ENCODE measurements at places on chromosomes 12 and 14.

DNA sequence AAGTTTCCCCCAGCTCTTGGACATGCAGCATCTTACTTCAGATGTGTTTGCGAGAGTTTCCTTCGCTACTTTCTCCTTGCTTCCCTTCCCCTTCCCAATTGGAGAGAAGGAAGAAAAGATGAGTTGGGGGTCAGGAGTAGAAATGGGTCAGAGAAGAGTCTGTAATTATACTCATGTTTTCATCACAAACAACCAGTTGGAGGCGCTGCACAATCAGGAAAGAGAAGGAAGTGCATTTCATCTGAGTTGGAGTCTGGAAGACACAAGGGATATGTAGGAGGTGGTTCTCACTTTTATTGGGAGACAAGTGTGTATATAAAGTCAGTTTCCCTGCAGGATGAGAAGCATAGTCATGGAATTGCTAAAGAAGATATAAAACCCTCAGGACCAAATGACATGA lies 31.3 kb upstream of the VSX2 start:
- no peak for DNase-seq

- DNase-seq = no peak
Measured at GRCh38 chr14:28676479-28676878, 90.1 kb upstream of the FOXG1 start.

DNA sequence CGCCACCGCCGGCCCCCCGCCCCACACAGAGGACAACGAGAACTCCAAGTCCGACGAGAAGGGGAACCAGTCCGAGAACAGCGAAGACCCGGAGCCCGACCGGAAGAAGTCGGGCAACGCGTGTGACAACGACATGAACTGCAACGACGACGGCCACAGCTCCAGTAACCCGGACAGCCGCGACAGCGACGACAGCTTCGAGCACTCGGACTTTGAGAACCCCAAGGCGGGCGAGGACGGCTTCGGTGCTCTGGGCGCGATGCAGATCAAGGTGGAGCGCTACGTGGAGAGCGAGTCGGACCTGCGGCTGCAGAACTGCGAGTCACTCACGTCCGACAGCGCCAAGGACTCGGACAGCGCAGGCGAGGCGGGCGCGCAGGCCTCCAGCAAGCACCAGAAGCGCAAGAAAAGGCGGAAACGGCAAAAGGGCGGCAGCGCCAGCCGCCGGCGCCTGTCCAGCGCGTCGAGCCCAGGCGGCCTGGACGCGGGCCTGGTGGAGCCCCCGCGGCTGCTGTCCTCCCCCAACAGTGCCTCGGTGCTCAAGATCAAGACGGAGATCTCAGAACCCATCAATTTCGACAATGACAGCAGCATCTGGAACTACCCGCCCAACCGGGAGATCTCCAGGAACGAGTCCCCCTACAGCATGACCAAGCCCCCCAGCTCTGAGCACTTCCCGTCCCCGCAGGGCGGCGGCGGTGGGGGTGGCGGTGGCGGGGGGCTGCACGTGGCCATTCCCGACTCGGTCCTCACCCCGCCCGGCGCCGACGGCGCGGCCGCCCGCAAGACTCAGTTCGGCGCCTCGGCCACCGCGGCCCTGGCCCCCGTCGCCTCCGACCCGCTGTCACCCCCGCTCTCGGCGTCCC lies 150.9 kb downstream of the EGLN3 start:
- no peak for DNase-seq

DNA sequence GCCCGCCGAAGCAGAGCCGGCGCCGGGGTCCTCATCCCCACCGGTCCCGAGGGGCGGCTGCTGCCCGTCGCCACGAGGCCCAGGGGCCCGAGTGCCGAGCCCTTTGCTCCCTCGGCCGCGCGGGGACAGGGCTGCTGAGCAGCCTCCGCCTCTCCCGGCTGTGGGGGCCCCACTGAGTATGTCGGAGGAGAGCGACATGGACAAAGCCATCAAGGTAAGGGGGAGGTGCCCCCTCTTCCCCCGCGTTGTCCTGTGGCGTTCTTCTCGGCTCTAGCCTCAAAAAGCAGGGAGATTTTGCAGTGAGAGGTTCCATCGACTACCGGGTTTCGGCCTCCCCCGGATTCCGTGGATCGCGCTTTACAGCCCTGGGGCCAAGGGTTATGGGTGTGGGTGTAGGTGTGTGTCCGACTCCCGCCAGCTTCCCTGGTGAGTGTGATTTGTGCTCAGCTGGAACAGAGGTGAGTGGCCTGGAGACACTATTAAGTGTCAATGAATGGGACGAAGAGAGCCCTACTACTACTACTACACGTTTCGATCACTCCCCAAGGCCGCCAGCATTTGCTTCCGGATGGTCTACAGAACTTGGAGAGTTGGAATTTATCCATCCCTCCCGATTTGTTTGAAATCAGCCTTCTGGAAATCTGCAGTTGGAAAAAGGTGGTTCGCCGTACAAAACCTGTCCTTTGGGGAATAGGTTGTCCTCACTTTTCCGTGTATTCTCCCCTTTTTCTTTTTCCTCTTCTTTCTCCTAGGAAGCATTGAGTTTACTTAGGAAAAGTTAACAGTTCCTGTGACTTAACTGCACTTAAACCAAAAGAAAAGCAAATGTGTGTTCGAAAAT lies 748 bp downstream of the MAPKAPK5 start:
- peak; percentile 31 for DNase-seq

GRCh38 chr14:24198814-24199524 lies 3.7 kb upstream of the TM9SF1 start:
- no peak for DNase-seq

DNA sequence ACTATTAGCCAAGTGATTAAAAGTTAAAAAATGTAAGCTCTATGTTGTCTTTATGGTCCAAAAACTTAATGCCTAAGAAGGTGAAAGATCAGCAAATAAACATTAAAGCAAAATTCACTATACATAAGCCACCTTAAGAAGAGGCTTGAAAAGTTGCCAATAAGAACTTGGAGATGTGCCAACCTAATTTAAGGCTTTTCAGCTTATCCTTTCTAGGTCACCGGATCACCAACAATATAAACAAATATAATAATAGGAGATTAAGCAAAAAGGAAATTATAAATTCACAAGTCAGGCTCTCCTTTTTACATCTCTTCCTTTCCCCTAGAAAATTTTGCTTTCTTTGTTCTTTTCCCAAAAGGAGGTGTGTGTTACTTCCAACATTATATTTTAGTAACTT lies 30.9 kb downstream of the SLC2A3 start:
- DNase-seq = no peak

DNA sequence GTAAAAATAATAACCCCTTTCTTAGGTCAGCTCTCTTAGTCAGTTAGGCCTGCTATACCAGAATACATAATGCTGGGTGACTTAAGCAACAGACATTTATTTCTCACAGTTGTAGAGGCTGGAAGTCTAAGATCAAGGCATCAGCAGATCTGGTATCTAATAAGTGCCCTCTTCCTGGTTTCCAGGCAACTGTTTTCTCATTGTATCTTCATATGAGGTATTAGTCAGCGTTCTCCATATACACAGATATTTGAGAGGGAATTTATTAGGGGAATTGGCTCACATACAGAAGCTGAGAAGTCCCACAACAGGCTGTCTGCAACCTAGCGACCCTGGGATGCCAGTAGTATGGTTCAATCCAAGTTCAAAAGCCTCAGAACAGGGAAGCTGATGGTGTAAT lies 896.0 kb downstream of the GALC start:
- no peak for DNase-seq

DNA sequence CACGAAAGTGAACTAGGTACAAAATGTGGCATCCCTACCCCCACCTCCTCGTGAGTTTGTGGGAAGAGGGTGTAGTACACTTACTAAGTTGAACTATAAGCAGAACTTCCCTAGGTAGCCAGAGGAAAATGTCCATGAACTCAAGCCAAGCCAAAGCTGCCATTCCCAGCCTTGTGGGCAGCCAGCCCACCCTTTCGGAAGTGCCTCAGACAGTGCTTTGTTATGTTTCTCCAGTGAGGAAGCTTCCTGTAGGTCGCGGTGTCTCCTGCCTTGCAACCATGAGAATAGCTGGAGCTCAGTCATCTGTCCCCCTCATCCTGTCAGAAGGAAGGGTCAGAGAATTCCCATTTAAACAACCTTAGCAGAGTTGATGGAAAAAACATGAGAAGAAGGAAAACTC lies 266.9 kb downstream of the DUSP6 start:
- DNase-seq = no peak

- DNase-seq = no peak
Measured at GRCh38 chr12:93886533-93887511, 209.6 kb downstream of the CRADD start.

- DNase-seq = peak; percentile 59
Measured at GRCh38 chr14:69259527-69260189, at the start of gene GALNT16. GALNT16 (plus strand) TSS chr14:69260158; CDS start chr14:69260291, 133 bp downstream.

- DNase-seq = peak; percentile 82
Measured at GRCh38 chr12:26274441-26275312, 79.3 kb downstream of the SSPN start.

DNA sequence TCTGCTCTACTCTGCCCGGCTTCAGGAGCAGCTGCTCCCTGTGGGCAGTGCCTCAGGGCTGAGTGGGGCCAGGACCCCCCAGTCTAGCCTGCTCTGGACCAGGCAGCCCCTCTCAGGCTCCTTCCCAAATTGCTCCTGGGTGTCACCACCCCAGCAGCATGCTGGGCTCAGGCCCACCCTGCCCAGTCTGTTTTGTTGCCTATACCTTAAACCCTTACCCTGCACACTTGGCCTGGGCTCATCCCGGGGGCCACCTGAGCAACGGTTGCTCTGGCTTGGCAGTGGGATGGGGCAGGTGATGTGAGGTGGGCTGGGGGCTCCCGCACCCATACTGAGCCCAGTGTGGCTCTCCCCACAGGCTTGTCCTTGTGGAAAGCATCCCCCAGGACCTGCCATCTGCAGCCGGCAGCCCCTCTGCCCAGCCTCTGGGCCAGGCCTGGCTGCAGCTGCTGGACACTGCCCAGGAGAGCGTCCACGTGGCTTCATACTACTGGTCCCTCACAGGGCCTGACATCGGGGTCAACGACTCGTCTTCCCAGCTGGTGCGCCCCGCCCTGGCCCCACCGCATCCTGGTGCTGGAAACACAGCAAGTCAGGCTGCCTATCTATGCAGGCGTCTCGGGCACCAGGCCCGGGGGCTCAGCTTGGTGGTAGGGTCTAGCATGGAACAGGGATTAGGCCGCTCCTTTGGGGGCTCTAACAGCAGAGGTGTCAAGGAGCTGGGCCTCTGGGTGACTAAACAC lies 3.9 kb downstream of the PLD4 start:
- no peak for DNase-seq

GRCh38 chr14:72479461-72479931 lies 414.4 kb downstream of the DPF3 start:
- no peak for DNase-seq

- DNase-seq = no peak
Measured at GRCh38 chr12:46362895-46363581, 9.5 kb downstream of the SLC38A2 start.

DNA sequence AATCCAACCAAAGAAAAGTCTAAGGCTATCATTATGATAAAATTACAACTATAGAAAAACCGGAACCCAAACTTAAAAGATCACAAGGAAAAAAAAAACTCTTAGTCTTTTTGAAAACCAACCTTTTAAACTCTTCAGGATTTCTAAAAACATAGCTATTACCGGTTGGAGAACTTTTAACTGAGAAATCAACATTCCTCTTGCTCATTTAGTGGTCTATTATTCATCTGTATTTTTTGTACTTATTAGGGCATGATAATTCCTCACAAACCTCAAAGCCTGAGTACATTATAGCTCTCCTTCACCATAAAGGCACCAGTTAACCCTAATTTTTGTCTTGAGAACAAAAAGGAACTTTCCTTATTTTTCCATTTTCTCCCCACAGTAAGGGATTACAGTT lies 10.4 kb downstream of the LUM start:
- no peak for DNase-seq

- peak; percentile 86 for DNase-seq
Measured at GRCh38 chr12:55940065-55940732, 9.2 kb downstream of the DGKA start.

GRCh38 chr12:38386205-38386985 lies 69.8 kb downstream of the ALG10B start:
- no peak for DNase-seq

GRCh38 chr14:82412545-82412944 lies 878.9 kb upstream of the SEL1L start:
- DNase-seq = no peak

DNA sequence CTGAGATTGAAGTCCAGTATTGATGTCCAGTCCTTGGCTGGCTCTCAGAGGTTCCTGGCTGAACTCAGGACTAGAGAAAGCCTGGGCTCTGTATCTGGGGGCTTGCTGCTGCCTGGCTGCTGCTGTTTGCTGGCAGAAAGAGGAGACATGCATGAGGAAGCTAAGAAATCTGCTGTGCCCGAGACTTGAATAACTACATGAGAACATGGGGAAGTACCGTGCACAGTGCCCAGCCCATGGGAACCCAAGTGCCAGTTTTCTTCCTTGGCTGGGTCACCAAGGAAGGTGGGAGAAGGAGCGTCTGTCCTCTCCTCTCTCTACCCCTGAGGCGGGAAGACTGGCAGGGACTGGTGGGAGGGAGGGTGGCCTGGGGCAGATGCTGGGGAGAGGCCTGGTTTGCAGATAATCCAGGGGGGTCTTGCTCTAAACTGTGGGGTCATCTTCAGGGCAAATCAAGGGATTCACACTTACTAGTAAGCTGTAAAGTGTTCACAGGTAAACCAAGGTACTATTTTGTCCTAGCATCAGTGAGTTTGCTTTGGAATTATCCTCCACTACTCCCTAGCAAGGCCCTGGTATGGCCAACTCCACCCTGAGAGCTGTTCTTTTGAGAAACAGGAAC lies 13.8 kb upstream of the ZFP36L1 start:
- no peak for DNase-seq

DNA sequence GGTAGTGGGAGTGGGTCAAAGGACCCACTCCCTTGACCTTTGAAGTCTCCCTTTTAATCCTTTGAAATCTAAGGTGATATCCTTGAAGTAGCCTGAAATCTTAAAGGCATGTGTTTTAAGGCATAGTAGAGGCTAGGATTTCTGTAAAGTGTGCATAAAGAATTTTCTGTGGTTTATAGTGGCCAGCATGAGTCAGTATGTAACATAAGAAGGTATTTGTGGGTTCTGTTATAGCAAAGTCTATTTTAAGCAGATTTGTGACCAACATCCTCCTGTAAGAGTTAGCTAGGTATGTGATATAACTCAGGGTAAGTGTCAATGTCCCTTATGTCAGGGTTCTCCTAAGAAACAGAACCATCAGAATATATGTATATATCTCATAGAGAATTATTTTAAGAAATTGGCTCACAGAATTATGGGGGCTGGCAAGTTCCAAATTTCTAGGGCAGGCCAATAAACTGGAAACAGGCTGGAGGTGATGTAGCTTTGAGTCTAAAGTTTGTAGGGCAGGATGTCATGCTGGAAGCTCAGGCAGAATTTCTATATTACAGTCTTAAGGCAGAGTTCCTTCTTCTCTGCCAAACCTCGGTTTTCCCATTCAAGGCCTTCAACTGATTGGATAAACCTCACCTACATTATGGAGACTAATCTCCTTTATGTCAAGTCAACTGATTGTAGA lies 18.7 kb upstream of the EPYC start:
- peak; percentile 8 for DNase-seq

DNA sequence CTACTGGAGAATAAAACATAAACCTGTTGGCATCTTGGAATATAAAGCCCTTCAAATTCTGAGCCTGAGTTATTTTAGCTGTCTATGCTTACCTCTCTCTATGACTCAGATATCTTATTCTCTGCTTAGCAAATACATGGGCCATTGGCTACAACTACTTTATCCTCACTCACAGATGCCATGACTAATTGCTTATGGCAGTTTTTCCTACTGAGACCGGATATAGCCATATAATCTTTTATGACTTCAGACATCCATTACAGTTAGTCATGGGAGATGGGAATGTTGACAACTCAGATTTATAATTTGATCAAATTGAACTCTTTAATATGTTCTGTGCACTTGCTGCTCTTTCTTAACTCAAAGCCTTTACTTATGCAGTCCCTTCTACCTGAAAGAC lies 502.4 kb upstream of the ATP2B1 start:
- DNase-seq = peak; percentile 2

GRCh38 chr12:112823582-112824149 lies 32.1 kb downstream of the RPH3A start:
- no peak for DNase-seq

Measured in hepatic stellate cell (primary cell).